ENCODE measurements at places on chromosomes 13 and 19.
A peak's percentile ranks its signal among the peaks of the same experiment; 100 is the strongest.

GRCh38 chr19:7450243-7451223, 38.3 kb downstream of the PEX11G start:
- DNase-seq, result no peak

GRCh38 chr19:49997709-49998108, 27.5 kb downstream of the VRK3 start:
- peak; percentile 38 for DNase-seq

GRCh38 chr13:23381866-23382265, 51.6 kb downstream of the SACS start:
- DNase-seq, result no peak

DNA sequence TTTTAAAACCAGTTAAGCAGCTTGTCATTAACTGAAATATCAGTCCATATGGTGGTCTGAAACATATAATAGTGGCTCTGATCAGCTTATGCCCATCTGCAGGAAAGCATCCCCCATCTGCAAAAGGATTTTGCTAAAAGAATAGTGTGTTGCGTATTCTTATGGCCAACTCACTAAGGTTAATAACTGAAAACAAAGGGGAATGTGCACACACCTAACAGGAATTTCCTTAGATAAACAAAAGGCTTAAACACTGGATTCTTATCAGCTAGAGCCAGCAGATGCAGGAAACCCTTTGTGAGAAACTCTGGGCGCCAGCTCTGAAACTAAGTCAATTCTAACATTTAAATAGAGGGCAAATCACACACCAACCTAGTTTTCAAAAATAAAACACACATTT, 22.1 kb downstream of the VPS36 start:
- no peak for DNase-seq

GRCh38 chr19:41303954-41304353, 6.0 kb upstream of the CCDC97 start:
- no peak for DNase-seq

- no peak for DNase-seq
Measured at GRCh38 chr19:10500247-10500592, 2.9 kb downstream of the KEAP1 start.

GRCh38 chr13:50650592-50651504, 192.6 kb downstream of the DLEU7 start:
- no peak for DNase-seq

DNA sequence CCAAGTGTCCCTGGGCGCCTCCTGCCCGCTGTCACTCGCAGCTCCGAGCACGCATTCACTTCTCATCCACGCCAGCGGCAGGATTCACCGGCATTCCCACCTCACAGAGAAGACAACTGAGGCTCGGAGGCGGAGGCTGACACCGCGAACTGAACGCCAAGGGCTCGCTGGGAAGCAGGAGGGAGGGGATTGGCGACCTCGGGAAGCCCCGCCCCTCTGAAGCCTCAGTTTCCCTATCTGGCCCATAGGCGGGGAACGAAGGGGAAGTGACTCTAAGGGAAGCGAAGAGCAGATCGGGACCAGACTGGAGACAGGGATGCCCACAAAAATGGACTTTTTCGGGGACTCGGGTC, 256 bp downstream of the MICOS13 start:
- DNase-seq, result no peak

- no peak for DNase-seq
Measured at GRCh38 chr13:74036373-74036772, 97.8 kb downstream of the KLF12 start.

DNA sequence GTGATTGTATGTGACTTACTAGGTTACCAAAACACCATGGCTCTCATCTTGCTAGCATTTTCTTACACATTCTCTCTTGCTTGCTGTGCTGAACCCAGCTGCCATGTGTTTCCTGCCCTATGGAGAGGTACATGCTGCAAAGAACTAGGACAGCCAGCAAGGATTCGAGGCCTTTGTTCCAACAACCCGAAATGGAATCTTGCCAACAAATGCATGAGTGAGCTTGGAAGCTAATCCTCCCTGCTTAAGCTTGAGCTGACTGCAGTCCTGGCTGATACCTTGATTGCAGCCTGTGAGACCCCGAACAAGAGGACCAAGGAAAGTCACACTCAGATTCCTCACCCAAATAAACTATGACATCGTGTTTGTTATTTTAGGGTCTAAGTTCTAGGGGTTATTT, 651.2 kb downstream of the SLITRK6 start:
- no peak for DNase-seq

- no peak for DNase-seq
Measured at GRCh38 chr13:97496511-97496910, 62.5 kb downstream of the RAP2A start.

GRCh38 chr13:113597391-113598080, 13.0 kb downstream of the TFDP1 start:
- DNase-seq, result no peak

DNA sequence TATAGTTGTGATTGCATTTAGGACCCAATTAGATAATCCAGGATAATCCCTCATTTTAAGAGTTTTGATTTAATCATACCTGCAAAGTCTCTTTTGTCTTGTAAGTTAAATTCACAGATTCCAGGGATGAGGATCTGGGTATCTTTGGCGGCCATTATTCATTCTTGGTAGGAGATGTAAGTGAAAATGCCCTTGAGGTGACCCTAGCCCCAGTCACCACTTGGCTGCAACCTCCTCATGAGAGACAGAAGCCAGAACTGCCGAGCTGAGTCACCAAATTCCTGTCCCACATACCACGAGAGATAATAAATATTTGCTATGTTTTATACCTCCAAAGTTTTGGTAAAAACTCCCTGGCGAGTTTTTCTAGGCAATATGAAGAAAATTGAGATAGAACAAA, 389.4 kb downstream of the RFC3 start:
- DNase-seq, result no peak

DNA sequence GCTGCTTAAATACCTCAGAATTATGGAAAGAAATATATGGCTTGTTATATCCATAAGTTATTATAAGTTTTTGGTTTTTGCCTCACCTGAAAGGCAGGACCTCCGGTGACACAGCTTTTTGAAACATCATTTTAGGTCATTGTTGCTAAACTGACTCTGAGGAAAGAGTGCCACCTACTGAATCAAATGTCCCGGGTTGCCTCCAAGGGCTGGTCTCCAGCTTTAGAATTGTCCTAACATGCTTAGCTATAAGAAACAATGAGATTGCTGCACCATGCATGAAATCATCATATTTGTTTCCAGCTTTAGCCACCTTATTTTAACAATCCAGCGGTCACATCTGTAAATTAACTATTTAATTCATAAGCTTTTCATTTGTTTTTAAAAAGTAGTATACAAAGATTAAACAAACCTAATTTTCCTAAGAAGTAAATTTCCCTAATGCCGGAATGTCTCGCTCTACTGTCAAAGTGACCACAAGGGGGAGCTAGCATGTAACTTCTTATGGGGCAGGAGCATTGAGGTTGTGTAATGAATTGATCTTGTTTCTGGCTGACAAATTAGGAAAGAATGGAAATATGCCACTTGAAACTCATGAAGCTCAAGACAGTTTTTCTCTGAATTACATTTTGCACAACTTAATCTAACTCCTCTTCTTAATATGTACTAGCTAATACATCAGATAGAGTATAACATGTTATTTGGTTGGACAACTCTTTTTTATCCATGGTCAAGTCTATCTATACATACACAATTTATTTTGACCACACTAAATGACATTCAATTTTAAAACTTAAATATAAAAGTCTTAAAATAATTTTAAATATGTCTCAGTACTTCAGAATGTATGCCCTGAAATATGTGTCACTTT, 6.7 kb upstream of the PCDH17 start:
- DNase-seq, result peak; percentile 73

DNA sequence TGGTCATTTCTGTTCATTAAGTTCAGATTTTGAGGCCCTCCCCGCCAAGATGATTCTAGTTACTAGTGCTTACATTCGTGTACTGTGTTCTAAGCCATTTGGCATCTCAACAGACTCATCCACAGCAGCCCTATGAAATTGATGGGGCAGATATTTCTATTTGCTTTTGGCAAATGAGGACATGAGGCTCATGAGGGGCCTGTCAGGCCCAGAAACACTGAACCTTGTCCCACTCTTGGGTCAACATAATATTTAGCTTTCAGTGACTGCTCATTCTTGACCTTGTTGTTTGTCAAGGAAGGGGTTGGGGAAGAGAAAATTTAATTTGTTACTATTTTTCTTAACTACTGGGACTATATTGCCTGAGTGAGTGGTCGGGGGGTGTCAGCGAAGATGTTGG, 92.3 kb upstream of the RNF113B start:
- no peak for DNase-seq

- DNase-seq, result no peak
Measured at GRCh38 chr13:45690636-45691035, 11.5 kb upstream of the CBY2 start.

DNA sequence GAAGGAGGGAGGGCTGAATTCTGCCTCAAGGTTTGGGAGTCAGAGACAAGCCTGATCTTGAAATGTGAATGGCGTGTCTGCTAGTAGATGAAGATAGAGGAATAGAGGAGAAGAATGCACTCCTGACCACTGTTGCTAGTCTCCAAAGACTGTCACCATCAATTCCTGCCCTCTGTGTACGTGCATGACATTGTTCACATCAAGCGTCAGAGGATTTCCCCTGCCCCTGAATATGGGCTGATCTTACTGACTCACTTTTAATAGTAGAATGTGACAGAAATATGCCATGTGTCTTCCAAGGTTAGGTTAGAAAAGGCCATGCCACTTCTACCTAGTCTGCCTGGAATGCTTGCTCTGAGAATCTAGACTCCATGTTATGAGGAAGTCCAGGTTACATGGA, 538.6 kb downstream of the DIAPH3 start:
- no peak for DNase-seq

GRCh38 chr19:50210425-50210824, 7.0 kb downstream of the MYH14 start:
- DNase-seq, result no peak

- DNase-seq, result no peak
Measured at GRCh38 chr19:49848938-49849337, 2.0 kb upstream of the PTOV1 start.

DNA sequence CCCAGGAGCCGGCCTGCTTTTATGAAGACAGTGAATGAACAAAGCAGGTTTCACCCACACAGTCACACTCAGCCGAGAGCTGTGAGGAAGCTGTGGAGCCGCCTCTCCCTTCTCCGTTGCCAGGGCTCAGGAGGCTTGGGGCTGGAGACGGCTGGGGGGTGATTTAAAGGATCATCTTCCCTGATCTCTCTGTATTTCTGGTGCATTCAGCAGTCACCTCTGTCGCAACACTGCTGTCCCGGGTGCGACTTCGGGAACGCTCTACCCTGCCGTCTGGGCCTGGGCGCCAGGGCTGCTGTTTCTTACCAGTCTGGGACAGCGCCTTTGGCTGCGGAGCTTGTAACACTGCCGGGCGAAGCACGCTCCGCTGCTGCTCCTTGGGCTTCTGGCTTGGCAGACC, 18.1 kb downstream of the CAPS start:
- no peak for DNase-seq

DNA sequence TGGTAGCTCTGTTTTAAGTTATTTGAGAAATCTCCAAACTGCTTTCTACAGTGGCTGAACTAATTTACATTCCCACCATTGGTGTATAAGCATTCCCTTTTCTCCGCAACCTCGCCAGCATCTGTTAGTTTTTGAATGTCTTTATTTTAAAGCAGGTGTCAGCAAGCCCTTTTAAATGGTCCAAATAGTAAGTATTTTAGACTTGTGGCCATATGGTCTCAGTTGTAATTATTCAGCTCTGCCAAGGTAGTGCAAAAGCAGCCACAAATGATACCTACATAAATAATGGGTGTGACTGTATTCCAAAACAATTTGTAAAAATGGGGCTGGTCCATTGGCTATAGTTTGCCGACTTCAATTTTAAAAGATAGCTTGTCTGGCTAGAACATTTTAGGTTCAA, 58.7 kb upstream of the TMTC4 start:
- DNase-seq, result no peak

DNA sequence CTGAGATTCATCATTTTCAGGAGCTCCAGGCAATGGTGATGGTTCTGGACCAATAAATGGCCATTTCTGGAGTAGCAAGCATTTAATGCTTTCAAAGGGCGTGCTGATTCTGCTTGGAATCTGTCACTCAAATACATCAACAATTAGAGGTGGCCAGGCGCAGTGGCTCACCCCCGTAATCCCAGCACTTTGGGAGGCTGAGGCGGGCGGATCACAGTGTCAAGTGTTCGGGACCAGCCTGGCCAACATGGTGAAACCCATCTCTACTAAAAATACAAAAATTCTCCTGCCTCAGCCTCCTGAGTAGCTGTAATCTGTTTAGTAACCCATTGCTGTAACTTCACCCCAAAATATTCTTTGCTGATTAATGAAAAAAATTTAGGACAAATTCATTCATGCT, 1574.2 kb downstream of the EFNB2 start:
- no peak for DNase-seq

DNA sequence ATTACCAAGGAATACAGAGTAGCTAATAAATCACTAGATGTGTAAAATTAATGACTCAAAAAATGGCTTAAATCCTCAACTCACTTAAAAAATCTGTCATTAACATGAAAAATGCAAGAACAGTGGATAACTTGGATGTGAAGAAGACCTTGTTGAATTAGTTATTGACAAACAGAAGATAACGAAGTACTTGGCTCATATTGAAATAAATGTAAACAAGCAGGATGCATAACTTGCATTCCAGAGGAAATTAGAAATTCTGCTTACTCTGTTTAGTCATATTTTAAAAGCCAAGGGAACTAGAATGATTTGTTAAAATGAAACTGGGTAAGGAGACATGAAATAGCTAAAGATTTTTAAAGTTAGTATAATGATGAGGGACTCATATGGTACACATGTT, 1812.2 kb downstream of the PCDH9 start:
- DNase-seq, result no peak

DNA sequence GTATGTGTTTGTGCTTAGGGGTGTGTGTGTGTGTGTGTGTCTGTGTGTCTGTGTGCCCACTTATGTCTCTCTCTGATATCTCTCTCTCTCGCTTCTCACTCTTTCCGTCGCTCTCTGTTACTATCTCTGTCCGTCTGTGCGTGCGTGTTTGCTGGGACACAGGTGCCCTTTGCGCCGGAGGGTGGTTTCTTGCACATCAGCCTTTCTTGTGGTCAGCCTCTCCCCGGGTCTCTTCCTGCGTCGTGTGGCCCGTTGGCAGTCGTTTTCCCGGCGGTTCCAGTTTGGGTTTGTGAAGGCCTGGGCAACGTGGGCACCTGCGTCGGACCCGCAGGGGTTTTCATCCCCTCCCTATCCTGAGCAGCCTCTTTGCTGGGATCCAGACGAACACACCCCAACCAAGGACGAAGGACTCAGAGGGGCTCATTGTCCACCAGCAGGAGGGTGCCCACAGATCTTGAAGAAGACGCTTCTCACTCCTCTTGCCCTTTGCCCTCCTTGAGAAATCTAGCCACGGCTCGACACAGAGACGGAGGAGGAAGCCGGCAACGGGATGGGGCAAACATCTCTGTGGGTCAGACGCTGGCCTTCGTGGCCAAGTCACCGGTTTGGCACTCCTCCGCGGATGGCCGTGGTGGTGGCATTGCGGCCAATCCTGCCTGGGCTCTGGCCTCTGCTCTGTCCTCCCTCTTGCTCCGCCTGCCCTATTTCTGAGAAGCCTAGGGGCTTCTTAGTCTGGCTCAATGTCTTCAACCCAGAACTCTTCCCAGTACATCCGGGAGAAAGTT, 52.3 kb downstream of the ZNF146 start:
- no peak for DNase-seq
